Eye (tissue), 1 donor: ENCODE measurements at places on chromosomes 4 and X.
A peak's percentile ranks its signal among the peaks of the same experiment; 100 is the strongest.

- no peak for DNase-seq
Observed at GRCh38 chr4:165514739-165515138, 135.9 kb downstream of the CPE start.

DNA sequence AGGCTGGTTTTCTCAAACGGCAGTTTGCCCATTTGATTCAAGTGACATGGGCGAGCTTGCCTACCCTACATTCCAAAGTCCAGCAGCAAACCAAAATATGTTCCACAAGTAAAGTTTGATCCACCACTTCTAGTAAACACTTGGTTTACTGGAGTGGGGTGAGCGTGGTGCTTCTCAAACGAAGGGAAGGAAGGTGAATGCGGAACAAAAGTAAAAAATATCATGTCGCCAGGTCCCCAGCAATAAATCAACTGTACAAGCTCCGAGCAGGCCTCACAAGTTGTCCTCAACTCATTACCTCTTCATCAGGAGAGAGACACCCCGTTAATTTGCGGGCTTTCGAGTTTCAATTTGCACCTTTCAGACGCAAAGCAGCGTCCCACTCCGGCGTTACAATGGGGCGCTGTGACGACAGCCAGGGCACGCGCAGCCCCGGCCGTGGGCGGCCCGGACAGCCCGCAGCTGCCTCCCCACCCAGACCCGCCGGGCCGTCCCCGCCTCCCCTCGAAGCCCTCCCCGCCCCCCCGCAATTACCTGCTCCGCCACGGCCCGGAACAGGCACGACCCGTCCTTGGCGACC, 1.0 kb downstream of the OTUD4 start:
- peak; percentile 71 for DNase-seq

DNA sequence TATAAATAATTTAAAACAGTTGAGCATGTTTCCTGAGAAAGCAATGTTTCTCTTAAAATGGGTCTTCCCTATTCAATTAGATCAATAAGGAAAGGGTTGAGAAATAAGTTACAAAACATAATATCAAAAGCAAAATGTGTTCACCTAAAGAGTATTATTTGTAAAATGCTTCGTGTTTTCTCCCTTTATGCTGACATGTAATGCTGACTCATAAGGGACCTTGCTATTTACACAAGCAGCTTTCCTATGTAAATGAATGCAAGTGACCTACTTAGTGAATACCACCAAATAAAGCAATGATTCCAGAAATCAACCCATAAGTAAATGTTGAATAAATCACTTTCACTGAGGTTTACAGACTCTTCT, 91.5 kb downstream of the ELOVL6 start:
- no peak for DNase-seq

GRCh38 chr4:59457576-59457975, 1742.5 kb upstream of the ADGRL3 start:
- DNase-seq = no peak
